ENCODE measurements at places on chromosomes 3 and 15.

DNA sequence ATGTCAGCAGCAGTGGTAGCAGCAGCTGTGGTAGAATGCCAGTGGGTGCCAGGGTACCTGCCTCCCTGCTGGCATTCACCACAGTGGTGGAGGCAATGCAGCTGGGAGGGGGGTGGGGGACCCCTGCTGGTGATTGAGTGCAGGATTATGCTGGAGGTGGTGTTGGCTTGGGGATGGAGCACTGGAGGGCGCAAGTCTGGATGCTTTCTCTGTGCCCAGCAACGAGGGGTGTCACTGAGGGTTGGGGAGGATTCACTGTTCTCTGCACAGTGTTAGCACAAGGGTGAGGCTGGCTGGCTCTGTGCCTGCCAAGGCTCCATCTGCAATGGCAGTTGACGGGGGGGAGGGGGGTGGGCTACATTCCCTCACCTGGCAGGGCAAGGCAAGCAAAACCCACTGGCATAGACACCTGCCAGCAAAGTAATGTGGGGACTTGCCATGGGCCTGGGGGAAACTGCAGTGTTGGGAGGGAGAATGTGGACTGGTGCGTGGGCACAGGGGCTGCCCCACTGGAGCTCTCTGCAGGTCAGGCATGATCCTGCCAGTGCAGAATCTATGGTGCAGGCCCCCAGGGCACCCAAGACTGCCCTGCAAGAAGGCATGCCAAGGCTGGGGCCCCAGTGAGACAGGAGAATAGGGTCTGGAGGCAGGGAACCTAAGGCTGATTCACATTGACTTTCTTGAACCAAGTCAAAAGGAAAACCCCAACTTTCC lies 64.3 kb downstream of the MINDY4B start:
- DNase-seq: no peak

GRCh38 chr3:128193168-128193567 lies 39.9 kb downstream of the EEFSEC start:
- no peak for DNase-seq

GRCh38 chr3:22121068-22121701 lies 370.2 kb upstream of the ZNF385D start:
- no peak for DNase-seq

DNA sequence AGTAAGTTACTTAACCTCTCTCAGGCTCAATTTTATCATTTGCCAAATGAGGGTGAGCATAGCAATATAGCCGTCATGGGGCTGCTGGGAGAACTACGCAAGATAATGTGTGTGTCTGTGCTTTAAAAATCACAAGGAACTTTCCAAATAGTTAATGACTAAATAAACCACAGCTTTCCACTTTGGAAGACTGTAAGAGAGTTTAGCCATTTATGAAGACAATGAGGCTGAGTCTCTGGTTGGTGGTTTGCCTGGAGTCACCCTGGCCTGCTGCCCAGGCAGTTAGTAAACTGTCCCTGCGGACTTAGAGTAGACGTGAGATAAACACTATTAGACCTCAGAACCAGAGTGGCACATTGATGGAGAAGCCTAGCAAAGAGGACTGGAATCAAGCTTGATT lies 357.7 kb downstream of the CLSTN2 start:
- DNase-seq: no peak

DNA sequence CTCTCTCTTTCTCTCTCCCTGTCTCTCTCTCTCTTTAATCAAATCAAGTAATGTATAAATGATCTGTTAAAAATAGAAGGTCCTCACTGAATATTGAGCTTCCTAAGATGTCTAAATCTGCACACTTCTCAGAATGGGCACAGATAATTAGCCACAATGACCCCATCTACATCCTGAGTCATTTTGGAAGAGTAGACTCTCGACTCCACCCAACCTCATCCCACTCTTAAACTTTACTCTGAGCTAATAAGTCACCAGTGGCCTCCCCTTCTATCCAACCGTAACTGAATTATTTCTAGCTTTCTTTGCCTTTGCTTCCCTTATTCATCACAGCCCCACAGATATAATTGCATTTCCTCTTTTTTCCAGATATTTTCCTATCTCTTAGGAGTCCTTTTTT lies 326.5 kb upstream of the ZNF717 start:
- DNase-seq: no peak

DNA sequence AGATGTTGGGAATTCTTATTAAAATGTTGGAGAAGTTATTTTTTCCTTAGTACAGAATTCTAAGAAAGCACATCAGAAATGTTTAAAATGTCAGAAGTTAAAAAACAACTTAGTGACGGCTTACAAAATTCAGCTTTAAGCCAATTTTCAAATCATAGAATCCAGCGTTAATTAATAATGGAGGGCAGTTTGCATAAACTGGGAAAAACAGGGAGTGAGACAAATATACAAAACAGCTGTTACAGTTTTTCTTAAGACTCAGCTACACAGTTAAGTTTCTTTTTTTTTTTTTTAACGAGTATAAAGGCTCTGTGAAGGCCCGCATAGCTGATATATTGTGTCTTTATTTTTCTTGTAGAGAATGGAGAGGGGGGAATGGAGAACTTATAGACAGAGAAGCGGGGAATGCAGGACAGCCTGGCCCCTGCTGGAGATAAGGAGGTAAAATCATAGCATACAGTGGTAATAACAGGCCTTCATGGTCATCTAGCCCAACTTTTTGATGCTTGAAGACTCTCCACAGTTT lies 164.4 kb downstream of the BBX start:
- DNase-seq: no peak

- no peak for DNase-seq
Observed at GRCh38 chr3:76370749-76371520, 585.6 kb upstream of the ZNF717 start.

- no peak for DNase-seq
Observed at GRCh38 chr3:46095307-46095706, 68.0 kb upstream of the XCR1 start.

- no peak for DNase-seq
Observed at GRCh38 chr15:21261965-21262850, 178.1 kb downstream of the POTEB3 start.

- DNase-seq: no peak
Observed at GRCh38 chr3:120162400-120162799, 68.2 kb upstream of the GSK3B start.
